ENCODE measurements at places on chromosomes 5 and 9.

GRCh38 chr5:8756498-8757084, 789.3 kb downstream of the SEMA5A start:
- DNase-seq = no peak

DNA sequence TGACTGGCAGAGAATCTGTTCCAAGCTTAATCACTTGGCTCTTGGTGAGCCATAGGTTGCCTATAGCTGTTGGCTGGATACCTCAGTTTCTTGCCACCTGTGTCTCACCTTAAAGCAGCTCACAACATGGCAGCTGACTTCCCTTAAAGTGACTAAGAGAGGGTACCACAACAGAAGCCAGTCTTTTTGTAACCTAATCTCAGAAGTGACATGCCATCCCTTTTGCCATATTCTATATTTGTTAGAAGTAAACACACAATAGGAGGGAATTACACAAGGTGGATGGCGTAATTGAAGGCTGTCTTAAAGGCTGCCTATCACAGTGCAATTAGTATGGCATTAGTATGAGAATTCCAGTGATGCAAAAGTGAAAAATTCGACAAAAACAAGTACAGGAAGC, 28.1 kb downstream of the NIPBL start:
- DNase-seq = no peak

- DNase-seq = no peak
These were observed 145.6 kb downstream of the DAB2IP start for GRCh38 chr9:121797081-121797480.

DNA sequence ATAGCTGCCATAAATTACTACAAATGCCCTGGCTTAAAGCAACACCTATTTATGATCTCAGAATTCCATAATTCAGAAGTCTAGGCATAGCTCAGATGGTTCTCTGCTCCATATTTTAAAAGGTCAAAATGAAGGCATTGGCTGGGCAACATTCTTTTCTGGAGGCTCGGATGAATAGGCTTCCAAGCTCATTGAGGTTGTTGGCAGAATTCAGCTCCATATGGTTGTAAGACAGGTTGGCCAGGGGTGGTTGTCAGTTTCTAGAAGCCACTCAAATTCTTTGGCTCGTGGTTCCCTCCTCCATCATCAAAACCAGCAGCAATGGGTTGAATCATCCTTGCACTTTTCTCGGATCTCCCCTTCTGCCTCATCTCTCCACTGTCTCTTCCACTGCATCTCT, 49.4 kb downstream of the TGFBR1 start:
- no peak for DNase-seq

- DNase-seq = no peak
These were observed 269.2 kb upstream of the ELAVL2 start for GRCh38 chr9:24095246-24095645.

DNA sequence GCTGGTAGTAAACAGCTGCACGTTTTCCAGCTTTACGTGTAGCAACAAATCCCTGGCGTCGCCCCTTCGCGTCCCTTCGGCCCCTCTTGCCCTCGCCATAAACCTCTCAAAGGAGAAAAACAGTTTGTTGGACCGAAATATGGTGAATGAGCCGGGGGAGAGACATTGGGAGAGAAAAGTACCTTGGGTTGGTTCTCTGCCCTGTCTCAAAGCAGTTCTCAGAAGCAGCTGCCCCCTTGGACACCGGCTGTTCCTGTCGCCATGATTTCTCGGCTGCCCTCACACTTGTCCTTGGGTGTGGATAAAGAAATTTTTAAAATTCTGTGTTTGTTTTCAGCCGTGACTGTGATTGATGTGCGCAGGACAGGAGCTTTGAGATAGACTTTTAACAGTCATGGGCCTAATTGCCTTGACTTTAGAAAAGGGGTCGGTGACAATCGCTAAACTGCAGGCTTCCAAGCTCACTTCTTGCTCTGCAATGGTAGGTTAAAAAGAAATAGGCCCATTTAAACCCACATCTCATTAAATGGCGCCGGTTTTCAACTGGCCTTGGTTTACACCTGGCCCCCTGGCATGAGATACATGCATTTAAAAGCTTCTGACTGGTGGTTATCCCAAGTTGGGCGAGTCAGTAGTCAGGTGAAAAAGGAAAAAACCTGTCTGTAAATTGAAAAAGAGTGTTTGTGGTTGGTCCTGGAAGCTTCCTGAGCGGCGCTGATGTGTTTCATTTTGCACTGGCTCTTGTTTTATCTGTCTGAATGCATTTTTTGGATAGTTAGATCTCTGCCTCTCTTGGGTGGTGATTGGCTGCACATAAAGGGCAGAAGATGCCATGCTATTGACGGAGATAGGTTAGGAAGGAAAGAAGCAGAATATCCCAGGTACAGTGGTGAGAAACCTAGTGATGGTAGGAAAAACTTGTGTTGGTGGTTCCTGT, 983 bp downstream of the RCL1 start:
- no peak for DNase-seq

DNA sequence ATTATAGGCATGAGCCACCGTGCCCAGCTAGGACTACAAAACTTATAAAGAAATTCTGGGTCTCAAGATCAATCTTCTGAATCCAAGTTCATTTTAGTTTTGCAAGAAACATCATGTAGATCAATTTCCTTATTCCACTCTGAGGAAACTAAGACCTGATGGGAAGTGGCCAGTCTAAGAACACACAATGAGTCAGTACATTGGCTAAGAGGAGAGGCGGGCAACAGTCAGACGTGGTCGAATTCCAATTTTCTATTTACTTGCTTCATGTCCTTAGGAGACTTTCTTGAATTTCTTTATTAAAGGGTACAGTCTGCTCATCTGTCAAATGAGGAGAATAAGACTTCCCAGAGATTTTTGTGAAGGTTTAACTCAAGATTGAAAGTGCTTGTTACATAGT, 432.1 kb upstream of the BRINP1 start:
- DNase-seq = no peak

DNA sequence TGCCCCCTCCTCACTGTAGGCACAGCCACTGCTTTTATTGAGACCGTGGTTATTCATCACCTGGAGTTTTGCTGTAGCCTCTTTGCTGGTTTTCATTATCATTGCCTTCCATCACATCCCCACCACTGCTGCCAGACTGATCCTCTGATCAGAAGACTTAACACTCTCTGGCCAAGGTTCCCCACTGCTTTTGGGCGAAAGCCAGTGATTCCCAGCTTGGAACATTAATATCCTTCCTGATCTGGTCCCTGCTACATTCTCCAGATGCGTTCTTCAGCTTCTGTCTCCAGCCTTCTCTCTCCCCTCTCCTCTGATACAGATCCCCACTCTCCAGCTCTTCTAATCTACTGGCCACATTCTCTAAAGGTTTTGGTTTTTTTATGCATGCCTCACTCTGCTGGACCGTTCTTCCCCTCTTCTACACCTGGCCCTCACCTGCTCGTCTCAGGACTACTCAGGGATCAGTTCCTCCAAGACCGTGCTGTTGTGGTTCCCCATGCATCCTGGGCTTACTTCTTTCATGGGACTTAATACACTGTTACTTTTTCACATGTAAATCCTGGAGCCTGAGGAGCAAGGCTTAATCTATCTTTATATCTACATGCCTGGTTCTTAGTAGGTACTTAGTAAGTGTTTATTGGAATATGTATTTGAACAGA, 115.0 kb downstream of the PRKACG start:
- no peak for DNase-seq

- DNase-seq = no peak
These were observed 219.2 kb downstream of the MEF2C start for GRCh38 chr5:88663793-88664216.

DNA sequence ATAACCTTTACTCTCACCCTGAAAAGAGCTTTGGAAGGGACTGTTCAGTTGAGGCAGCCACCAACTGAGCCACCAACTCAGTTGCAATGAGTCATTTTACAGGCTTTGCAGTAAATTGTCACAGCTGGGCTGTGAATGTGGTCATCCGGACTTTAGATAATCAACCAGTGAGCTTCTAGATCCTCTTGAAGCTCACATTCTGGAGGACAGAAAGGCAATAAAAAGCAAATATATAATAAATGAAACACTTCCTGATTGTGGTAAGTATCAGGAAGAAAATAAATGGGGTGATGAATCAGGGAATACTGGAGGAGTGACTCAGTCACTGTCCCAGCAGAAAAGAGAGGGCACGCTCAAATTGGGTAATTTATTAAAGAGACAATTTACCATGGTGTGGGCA, 13.2 kb upstream of the C5orf58 start:
- no peak for DNase-seq

DNA sequence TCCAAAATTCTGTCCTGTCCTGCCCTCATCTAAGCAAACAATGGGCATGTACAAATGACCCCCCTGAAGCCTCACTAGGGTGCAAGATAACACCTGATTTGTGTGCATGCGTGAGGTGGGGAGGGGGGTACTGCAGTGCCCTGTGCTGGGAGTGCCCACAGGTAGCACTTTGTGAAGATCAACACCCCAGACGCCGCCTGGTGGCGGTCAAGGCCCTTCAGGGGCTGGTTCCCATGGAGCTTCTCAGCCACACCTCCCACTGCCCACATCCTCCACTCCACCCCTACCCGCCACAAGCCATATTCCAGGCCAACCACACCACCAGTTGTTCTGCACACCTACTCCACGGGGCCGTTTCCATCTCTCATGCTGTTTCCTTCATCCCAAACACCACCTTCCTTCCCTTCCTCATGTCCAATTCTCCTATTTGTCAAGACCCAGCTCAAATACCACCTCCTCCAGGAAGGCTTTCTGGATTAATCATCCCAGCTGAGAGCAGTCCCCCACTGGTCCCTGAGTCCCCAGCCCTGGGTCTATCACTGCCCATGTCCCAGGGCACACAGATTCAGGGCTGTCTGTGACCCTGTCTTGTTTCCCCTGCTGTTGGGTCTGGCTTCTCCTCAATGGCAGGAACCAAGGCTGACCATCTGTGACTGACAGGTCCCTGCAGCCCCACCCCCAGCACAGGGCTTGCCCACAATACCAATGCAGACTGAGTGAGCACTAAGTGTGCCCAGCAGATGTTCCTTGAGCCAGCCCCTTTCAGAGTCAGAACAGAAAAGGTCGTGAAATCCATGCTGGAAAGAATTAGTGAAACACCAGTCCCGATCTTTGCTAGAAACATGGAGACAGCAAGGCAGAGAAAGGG, 178.4 kb downstream of the PAX5 start:
- DNase-seq = no peak

- no peak for DNase-seq
These were observed 136.6 kb upstream of the COL5A1 start for GRCh38 chr9:134505032-134505431.

DNA sequence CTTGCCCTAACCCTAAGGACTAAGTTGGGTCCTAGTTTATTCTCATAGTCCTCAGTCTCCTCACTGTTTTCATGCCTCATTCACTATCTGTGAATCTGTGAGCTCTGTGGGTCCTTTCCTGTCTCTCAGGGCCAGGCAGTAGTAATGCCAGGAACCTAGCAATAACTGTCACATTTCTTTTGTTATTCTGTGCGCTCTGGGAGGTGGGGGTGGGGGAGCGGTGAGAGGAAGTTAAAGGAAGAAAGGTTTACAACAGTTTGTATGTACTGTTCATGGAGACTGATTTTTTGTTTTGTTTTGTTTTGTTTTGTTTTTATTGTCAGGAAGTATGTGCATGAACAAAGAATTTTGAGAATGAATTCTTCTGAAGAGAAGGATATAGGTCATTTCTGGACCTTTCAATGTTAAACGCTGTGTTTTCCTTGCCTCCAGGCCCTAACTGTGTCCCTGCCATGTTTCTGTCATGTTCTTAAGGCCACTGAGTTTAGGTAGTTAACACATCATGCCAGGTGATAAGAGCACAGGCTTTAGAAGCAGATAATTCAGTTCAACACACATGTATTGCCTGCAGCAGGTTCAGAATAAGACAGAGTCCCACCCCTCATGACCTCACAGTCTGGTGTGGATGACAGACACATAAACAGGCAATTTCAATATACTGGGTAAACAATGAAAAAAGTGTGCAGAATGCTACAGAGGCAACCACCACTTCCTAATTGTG, 13.3 kb upstream of the FEM1C start:
- no peak for DNase-seq

DNA sequence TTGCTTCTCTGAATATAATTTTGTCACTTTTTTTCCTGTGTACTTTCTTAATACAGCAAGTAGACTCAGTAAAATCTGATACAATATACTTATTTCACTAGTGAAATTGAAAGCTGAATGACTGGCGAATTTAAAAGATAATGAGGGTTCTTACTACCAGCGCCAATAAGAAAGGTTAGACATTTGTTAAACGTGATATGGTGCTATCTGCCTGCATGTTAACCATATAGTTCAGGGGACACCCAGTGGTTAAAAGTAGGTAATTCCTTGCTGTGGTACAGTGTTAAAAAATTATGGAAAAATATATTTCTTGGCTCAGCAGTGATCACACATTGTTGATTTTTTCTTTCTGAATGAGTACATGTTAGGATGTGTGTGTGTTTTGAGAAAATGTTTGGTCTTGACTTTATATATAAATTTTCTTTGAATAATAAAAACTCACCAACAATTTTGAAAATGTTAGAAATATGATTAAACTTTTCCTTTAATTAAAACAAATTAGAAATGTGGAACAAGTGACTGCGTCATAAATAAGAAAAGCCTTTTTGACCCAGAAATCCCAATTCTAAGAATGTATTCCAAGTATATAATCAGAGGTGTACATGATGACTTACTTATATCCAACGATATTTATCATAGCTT, 25.8 kb downstream of the CAST start:
- no peak for DNase-seq

DNA sequence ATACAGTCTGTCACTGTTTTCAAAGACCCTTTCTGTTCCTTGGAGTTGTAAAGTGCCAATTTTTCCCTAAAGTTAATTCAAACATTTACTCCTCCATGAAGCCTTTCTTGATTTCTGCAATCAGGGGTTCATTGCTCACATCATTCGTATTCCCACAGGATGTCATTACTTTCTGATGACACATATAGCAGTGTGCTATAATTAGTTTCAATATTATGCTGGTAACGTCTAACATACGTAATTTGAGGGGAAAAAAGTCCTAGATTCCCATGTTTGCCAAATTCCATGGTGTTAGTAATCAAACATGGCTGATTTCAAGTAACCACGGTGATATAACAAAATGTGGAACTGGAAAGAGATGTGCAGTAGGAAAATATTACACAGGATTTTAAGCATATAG, 468.2 kb upstream of the MEF2C start:
- no peak for DNase-seq

GRCh38 chr9:79613145-79613544, 41.4 kb downstream of the TLE4 start:
- DNase-seq = no peak

GRCh38 chr5:3392306-3392939, 203.2 kb upstream of the IRX1 start:
- no peak for DNase-seq

GRCh38 chr5:125151150-125151900, 404.9 kb upstream of the ZNF608 start:
- no peak for DNase-seq

GRCh38 chr5:32690153-32690552, 21.0 kb upstream of the NPR3 start:
- DNase-seq = no peak
